Tibial nerve (tissue), 4 donors: ENCODE measurements at places on chromosomes 4 and X. TPM values are rescaled to one million over a fixed set of nuclear protein-coding genes. Genes with fewer than 3 reads are reported as not detected.

Gene SPANXA2
- total RNA-seq: not detected

Gene MAMLD1
- 8.2 TPM for total RNA-seq

Gene GIMD1
- not detected for total RNA-seq

- DNase-seq: no peak
These were observed 119.1 kb downstream of the SH3RF1 start for GRCh38 chr4:169151671-169152070.

- no peak for DNase-seq
These were observed 46.9 kb upstream of the SLC39A8 start for GRCh38 chr4:102392033-102392744.

DNA sequence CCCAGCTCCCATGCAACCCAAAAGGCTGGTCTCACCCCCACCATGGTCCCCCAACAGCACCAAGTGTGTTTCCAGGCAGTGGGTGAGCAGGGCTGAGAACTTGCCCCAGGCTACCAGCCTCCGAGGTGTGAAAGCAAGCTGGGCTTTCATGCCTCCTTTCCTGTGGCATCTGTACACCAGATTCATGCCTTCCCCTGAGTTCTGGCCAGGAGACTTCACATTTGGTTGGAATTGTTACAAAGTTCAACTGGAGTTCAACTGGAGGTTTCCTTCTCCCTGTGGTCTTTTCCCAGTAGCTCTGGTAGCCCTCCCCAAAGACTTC, 77.6 kb upstream of the RAB40AL start:
- no peak for DNase-seq

- no peak for DNase-seq
These were observed 65.8 kb downstream of the SLC9A7 start for GRCh38 chrX:46693149-46693548.

DNA sequence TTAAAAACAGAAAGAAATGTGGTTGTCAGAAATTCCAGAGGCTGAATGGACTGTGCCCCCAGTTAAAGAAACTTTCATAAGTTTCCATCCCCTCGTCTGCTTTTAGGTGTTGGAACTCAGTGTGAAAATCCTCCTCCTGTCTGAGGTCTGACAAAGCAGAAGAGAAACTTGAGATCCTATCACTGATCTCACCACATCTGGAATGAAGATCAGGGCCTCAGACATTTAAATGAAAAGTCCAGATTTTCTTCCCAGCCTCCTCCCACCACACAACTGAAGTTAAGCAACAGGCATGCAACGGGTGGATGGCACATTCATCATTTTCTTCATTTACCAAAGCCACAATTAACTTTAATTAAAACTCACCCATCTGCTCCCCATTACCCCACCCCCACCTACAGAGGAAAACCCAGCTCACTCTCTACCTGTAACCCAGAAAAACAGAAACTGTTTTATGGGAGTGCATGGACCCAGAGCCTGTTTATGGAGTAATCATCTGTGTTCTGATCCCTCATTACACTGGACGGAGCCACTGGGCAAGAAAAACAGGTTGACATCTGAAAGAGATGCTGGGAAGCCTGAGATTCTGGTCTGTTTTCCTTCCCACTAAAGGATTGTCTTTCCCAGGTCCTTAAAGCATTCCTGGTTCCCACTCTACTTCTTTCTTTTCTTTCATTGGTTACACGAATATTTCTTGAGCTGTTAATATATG, 58.1 kb upstream of the HOPX start:
- DNase-seq: no peak

- DNase-seq: no peak
These were observed 1344.0 kb downstream of the FSTL5 start for GRCh38 chr4:160819791-160820190.

- DNase-seq: no peak
These were observed 150.6 kb upstream of the SLC4A4 start for GRCh38 chr4:71188156-71188640.

- no peak for DNase-seq
These were observed 262.2 kb downstream of the SPOCK3 start for GRCh38 chr4:166972071-166972470.
